ENCODE measurements at places on chromosomes 2 and 18.

GRCh38 chr2:44836174-44836573 lies 105.3 kb upstream of the SIX3 start:
- DNase-seq = no peak

DNA sequence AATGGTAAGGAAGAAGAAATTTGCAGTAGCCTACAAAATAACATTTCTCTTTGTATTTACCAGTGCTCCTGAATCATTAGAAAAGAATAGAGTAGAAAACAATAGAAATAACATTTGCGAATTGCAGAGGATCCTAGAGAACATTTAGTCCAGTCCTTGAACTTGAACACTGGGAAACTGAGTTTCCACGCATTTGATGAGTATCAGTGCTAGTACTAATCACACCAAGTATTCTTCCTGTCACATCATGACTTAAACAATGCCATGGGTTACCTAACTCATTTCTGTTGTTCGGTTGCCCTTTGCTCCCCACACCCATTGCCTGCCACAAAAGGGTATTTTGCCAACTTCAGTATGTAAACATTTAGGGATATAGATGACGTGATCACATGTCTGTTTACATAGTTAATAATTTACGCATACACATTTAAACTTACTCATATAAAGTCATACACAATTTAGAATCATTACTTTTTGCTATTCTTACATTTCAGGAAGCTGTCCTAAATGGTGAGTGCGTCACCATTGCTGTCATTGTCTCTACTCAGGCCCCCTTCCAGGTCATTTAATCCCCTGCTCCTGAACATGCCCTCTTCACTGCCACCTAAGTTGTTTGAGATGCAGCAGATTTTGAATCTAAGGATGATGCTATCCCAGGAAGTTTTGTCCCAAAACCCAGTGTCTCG lies 42.3 kb downstream of the CRIM1 start:
- no peak for DNase-seq

GRCh38 chr2:209726311-209726710 lies 45.3 kb upstream of the UNC80 start:
- no peak for DNase-seq

DNA sequence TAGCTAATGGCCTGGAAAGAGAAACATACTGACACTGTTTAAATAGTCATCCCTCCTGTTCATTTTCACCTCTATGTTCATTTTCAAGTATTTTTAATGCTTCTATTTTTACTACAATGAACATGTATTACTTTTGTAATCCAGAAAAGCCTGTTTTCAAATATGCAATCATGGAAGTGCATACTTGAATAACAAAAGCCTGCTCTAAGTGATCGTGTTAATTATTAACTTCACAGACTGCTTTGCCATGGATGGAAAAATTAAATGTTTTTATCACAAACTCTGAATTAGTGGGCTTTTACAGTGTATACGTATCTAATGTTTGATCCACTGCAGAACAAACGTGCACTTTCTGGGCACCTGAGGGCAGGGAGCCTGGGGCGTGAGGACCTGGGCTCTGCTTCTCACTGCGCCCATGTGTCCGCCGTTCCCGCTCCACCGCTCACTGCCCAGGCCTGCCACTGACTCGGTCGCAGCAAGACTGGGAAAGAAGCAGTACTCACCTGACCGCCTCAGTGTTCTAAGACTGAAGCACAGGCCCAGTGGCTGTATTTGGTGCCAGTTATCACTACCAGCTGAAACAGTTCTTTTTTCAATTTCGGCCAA lies 80.6 kb downstream of the UXS1 start:
- no peak for DNase-seq

- no peak for DNase-seq
These were observed 303.8 kb downstream of the TDRD15 start for GRCh38 chr2:21427606-21428005.
